ENCODE measurements at places on chromosomes 2 and 18.

- DNase-seq: no peak
Measured at GRCh38 chr18:77250926-77251729, 1.5 kb downstream of the GALR1 start.

DNA sequence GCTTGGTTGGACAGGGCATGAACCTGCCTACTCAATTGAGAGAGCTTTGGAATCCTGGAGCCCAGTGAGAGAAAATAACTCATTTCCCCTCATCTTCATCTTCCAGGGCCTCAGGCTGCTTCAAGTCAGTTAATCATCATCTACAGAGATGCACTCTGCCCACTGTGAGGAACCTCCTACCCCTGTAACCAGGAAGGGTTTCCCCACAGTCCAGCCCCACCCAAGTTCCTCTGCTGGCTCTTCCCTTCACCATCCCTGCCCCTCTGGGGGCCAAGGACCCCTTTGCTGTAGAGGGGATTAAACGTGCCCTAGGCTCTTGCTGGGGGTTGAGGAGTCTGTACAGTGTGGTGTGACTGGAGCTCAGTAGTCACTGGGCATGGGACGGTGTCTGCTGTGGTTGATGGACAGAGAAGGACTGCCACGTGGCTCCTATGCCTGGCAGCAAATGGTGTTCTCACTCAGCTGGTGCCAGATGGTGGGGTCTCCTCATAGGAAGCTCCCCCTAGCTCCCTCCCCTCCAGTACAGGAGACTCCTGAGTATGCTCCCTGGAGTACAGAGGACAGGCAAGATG is 29.5 kb upstream of the LGALSL start:
- DNase-seq: no peak

DNA sequence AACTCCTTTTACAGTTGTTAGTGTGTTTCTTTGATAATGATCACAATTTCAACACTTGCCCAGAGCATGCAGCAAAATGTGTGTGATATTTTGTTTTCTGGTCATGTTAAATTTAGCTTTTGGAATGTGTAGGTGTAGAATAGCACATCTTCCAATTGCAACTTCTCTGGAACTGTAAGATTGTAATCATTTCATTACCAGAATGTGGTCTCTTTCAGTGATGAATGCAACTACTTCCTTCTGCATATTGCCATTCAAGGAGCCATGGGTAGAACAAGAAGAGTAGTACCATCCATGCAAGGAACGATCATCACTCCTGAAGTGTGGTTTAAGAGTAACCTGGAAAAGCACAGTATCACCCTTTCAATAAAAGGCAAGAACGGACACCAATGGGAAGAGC is 548.8 kb upstream of the ZNF804A start:
- no peak for DNase-seq

DNA sequence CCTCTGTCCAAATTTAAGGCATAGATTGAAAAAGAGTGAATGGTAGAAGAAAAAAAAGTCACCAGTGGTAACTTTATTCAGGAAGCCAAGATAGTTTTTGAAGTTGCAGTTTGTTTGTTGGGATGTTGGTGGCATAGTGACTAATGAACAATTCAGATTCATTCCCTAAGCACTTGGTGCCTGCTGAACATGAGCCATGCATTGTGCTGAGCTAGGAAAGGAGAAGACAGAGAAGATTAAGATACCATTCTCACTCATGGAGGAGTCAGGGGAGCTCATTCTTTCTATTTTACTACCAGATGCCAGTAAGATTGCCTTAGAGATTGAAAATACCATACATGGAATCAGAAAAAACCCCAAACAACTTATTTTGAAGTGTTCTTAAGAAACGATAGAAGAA is 25.1 kb downstream of the MEIS1 start:
- DNase-seq: no peak

DNA sequence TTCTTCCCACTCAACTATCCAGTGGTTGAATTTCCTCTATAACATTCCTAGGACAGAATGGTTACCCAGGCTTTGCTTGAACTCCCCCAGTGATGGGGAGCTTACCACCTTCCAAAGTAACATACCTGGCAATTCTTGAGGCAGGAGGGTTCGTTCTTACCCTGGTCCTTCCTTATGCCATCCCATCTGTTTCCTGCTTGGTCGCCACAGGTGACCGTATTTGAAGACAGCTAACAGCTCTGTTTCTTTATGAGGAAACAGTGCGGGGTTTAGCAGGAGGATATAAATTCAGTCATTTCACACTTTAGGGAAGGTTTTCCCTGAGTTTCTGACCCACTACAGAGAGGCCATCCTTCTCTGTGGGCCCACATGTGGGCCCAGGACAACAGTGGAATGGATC is 42.6 kb downstream of the FOSL2 start:
- DNase-seq: no peak

GRCh38 chr2:29894822-29895614 is 26.4 kb downstream of the ALK start:
- no peak for DNase-seq

- no peak for DNase-seq
Measured at GRCh38 chr2:239553376-239554000, 152.7 kb upstream of the HDAC4 start.

DNA sequence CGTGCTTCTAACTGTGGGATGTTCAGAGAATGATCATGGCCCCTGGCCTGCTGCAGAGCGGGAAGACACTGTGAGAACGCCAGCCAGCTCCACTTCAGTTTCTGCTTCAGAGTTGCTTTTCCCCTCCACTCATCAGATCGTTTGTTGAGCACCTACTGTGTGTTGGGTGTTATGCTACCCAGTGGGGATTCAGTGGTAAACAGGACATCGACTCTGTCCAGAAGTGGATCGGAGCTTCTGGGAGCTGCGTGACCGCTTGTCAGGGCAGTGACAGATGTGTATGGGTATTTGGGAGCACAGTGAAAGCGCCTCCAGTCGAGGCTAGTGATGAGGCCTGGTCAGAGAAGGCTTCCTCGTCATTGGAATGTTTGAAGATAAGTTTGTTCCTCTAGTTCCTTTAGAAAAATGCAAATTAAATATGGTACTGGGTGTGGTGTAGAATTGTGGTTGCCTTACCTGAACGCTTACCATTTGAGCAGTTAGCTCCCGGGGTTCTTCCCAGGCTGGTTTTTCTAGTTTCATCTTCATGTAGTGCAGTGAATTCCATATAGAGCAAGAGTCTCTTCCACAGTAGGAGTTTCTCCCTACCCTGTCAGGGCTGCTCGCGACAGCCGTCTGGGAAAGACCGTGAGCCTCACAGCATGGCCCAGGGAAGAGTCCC is 2.8 kb downstream of the RAB12 start:
- DNase-seq: no peak

- DNase-seq: no peak
Measured at GRCh38 chr2:145016711-145017110, 496.8 kb upstream of the ZEB2 start.

DNA sequence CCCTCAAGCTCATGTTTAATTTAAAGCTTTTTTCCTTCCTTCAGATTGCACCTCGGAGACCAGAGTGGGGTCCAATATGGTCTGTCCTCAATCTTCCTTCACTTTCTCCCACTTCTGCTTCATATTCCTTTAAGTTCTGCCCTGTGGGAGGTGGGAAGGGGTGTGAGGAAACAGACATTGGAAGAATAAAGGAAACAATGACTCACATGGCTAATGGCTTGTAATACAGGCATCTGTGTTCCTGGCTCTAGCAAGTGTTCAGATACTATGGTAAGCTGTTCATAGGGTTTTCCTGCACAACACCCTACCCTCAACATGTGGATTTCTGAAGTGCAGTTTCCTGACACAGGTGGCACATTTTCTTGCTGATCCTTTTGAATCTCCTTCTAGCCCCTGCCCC is 209.5 kb downstream of the PIK3C3 start:
- DNase-seq: no peak
